ENCODE measurements at places on chromosomes 11 and 22.

- no peak for DNase-seq
Measured at GRCh38 chr11:29395555-29396072, 621.2 kb downstream of the KCNA4 start.

- no peak for DNase-seq
Measured at GRCh38 chr11:64531906-64532312, 59.1 kb upstream of the SLC22A12 start.

DNA sequence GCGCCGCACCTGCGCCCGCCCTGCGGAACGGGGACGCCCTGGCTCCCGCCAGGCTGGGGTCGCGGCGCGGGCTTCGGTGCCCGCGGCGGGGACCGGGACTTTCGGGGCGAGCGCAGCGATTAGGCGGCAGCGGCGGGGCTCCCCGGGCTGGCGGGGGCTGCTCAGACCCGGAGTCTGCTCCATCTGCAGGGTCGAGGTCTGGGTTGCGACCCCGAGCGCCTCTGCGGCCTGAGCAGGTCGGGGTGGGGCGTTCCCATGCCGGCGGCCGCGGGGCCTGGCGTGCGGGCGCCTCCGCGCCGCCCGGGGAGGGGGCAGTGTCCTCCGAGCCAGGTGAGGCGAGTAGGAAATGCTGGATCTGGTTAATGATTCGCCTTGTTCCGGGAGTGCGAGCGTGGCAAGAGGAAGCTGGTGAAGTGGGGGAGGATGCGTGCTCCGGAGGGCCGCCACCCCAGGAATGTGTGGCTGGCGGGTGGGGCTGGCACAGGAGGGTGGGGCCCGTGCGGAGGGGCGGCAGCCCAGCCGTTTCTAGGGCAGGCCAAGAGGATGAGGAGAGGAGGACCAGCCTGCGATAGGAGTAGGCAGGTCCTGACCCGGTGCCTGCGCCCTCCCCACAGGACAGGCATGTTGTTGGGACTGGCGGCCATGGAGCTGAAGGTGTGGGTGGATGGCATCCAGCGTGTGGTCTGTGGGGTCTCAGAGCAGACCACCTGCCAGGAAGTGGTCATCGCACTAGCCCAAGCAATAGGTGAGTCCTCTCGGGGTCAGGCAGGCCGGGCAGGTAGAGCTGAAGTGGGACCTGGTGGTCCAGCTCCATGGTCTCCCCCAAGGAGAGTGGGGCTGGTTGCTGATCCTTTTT is 606 bp downstream of the RASSF7 start:
- DNase-seq: no peak

- no peak for DNase-seq
Measured at GRCh38 chr11:126308271-126308671, 4.4 kb downstream of the DCPS start.

DNA sequence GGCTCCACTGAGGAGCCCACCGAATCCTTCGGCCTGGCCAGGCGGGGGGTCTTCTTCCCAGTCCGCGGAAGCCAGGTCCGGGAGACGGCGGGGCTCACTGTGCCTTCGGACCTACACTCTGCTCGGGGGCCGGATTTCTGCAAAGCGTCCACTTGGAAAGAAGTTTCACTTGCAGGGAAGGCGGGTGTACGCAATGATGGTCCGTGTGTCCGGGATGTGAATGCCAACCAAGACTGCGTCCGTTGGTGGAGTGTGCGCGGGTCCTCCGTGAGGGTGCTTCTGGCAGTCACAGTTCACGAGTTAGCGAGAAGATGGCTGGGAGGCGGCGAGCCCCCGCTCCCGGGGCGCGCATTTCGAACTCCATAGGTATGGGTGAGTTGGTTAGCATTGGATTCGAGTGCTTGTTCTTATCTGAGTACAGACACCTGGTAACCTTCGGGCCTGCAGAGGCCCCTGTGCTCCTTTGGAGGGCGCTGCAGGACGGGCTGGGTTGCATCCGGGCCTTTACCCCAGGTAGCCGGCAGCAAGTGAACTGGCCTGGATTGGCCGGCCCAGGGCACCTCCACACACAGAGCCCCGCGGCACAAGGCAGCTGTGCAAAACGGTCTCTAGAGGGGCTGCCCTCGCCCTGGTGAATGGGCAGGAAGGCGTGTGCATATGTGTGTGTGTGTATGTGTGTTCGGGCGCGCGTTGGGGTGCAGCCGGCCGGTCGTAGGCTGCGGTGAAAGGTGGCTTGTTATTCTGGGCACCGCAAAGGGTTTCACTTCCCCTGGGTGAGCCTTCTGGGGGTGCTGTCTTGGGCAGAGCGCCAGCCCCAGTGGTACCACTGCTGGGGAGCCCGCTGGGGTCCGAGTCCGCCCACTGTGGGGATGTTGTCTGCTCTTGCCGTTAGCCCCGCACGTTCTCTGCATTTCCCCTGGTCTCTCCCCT is 13.3 kb upstream of the CYP2R1 start:
- no peak for DNase-seq

- no peak for DNase-seq
Measured at GRCh38 chr11:80842246-80842645, 1401.4 kb upstream of the TENM4 start.

GRCh38 chr11:134398079-134398444 is 14.0 kb downstream of the B3GAT1 start:
- peak; percentile 21 for DNase-seq

- DNase-seq: no peak
Measured at GRCh38 chr11:69002110-69002569, 10.9 kb downstream of the MRGPRF start.

- no peak for DNase-seq
Measured at GRCh38 chr11:67465189-67465510, 3.9 kb downstream of the TMEM134 start.

- no peak for DNase-seq
Measured at GRCh38 chr11:72589802-72590761, 84.1 kb downstream of the PDE2A start.

DNA sequence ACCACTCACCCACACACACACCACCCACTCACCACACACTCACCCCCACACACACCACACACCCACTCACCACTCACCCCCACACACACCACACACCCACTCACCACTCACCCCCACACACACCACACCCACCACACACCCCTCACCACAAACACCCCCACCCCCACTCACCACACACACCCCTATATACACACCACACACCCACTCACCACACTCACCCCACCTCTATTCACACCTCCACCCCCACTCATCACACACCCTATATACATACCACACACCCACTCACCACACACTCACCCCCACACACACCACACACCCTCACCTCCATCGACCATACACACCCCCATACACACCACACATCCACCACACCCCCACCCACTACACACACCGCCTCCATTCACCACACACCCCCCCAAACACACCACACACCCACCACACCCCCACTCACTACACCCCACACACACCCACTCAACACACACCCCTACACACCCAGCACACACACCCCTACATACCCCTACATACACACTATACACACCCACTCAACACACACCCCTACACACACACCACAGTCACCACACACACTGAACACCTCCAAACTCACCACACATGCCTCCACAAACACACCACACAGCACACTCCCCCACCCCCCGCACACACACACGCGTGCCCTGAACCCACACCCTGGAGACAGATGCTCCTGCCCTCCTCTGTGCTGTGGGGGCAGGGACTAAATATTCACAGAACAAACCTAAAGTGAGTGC is 19.0 kb upstream of the TTLL12 start:
- DNase-seq: no peak

DNA sequence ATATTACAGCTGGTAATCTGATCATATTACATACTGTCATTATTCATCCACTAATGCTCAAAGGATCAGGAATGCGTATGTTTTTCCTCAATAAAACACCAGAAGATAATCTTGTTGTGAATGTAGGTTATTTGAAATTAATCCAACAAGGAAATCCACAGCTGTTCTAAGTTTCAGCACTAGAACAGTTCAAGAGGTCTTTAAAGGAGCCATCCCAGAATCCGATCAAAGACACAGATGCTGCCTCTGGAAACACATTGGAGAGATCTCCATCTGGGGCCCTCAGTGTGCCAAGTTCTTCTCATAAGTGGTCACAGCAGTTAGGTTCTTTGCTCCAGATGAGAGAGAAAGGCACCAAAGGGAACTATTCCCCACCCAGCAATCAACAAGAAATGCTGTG is 1955.1 kb upstream of the RAG2 start:
- DNase-seq: no peak

DNA sequence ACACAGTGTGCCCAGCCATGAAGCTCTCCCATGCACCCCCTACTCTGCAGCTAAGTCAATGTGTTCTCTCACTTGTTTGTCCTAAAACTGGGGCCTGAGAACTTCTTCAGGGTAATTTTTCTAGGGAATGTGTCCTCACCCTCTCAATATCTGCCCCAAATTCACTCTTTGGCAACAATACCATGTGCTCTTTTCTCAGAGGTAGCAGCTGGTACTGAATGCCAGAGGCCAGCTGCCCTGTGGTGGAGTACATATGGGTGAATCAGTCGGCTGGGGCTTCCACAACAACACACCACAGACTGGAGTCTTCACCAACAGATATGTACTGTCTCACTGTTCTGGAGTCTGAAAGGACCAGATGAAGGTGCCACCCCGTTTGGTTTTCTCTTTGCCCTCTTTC is 97.7 kb upstream of the TOP3B start:
- no peak for DNase-seq

- no peak for DNase-seq
Measured at GRCh38 chr11:134604886-134605285, 192.8 kb upstream of the B3GAT1 start.

DNA sequence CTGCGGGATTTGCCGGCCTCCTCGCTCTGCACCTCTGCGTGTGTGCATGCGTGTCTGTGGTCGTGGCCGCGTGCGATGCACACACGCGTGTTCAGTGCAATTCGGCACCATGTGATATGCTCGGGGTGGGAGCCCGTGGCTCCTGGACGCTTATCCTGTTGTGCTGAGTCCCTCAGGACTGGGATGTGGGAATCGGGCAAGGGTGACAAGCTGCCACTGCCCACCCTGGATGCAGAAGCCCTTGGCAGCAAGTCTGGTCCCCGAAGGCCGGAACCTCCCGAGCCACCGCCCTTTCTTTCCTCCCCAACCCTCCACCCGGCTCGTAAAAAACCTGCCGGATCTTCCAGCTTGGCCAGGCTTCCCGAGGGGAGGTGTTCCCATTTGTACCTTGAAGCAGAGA is 128.2 kb downstream of the PHF21B start:
- no peak for DNase-seq

DNA sequence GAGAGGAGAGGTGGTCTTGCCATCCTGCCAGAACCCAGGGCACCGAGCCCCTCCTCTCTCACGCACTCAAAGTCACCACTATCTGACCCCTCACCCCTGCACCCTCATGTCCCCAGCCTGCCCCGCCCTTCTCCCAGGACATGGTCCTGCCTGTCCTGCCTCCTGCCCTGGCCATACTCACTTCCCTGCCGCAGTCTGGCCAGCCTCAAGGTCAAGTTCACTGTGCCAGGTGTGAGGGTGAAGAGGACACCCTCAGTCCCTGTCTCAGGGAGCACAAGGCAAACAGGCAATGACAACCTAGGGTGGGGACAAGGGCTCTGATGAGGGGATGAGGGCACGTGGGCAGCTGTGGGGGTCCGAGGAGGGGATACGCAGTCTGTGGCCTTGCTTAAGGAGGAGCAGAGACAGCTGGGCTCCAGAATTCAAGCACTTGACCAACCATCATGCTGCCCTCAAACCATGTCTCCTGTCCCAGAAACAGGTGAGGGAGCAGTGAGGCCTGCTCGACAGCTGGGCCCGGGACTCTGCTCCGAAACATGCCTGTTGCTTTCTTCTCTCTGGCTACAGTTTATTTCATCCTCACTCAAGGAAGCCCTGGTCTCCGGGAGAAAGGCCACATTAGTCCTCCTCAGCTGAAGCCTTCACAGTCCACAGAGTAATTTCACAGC is 36.6 kb downstream of the PDGFB start:
- DNase-seq: no peak

DNA sequence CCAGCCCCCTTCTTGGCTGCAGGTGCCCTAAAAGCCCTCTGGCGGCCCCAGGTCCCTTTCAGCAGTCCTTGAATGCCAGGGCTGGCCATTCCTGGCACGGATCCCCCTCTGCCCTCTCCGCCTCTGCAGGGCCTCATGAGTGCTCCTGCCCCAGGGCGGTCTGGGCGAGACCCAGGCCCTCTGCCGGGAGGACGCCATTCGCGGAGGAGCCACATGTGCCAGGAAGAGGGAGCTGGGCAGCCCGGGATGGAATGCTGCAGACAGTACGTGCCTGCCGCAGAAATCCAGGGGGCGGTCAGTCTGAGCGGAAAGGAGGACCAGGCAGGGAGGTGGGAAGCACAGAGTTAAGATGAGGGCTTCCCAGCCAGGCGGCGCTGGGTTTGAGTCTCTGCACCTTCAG is 2.8 kb downstream of the CABP7 start:
- no peak for DNase-seq

GRCh38 chr22:46115755-46116490 is 34.4 kb upstream of the PPARA start:
- DNase-seq: no peak

GRCh38 chr11:57815476-57815875 is 53.9 kb downstream of the CTNND1 start:
- DNase-seq: no peak

- DNase-seq: no peak
Measured at GRCh38 chr11:13685461-13686108, 17.1 kb downstream of the FAR1 start.

GRCh38 chr11:843818-844692 is 1.4 kb downstream of the TSPAN4 start:
- DNase-seq: no peak

DNA sequence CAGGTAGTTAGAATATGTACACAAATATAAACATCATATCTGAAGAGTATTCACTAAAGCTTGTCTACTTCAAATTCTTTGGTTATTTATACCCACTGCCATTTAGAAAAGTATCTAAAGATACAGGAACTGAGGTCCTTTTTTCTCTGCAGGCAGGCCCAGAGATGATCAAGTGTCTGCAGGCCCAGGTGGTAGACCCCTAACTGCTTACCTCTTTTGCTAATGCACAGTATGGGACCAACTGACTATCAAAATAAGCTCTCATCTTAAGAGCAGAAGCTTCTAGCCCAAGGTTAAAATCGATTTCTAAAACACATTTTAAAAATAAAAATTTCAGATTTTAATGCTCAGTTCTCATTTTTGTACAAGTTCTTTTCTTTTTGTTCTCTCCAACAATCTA is 81.5 kb downstream of the APOL5 start:
- no peak for DNase-seq

DNA sequence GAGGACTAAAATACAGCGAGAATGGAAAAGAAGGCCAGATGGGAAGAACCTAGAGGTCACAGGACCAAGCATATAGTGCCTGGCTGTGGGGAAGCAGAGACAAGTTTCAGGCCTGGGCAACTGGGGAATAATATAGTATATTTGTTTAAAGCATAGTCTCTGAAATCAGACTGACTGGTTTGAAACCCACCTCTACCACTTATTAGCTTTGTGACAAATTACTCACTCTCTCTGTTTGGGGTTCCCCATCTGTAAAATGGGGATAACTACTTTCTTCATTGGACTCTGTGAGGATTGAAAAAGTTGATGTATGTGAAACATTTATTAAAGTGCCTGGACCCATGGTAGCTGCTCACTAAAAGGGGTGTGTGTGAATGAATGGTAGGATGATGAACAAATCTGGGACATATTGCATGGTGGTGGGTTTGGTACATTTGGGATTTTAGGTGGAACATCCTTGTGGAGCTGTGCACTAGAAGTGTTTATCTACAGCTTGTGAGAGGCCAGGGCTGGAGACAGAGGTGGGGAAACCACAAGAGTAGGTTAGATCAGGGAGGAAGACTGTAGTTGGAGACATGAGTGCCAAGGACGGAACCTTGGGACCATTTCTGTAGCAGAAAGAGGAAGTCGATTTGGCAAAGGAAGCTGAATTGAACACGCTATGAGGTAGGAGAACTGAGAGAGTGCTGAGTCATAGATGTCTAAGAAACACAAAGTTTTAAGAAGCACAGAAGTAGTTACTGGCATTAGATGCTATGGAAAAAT is 52.6 kb downstream of the SWAP70 start:
- DNase-seq: no peak

Data from substantia nigra (tissue), 51 donors.